Suppressor macrophage treated with lipopolysaccharide for 1 hour (primary cell): ENCODE measurements at places on chromosomes 7 and 10.

- DNase-seq: peak; percentile 58
Measured at GRCh38 chr7:22156205-22156604, 200.7 kb downstream of the RAPGEF5 start.

DNA sequence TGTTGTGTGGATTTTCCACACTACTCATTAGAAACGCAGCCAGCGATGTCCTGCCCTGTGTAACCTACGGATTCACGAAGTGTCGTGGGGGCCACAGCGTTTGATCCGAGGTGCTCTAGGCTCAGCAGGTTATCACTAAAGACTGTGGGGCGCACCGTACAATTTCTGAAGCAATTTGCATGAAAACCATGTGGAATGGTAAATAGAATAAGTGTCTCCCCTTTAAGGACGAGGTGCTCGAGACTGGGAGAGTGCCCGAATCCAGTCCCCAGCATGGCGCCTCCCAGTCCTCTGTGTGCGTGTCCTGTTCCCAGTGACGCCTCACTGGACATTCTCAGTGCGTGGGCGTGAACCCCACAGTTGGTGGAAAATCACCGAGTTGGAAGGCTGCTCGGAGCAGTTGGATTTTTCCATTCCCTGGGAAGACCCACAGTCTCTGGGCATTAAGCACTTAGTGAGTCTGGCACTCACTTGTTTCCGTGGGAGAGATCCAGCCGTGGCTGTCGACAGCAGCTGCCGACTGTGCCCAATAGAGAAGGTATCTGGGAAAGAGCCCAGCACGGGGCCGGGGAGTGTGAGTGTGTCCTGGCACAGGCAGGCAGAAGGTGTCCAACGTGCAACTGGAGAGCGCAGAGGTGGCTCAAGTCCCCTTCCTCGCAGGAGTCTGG, 37.0 kb downstream of the PFKP start:
- DNase-seq: no peak

DNA sequence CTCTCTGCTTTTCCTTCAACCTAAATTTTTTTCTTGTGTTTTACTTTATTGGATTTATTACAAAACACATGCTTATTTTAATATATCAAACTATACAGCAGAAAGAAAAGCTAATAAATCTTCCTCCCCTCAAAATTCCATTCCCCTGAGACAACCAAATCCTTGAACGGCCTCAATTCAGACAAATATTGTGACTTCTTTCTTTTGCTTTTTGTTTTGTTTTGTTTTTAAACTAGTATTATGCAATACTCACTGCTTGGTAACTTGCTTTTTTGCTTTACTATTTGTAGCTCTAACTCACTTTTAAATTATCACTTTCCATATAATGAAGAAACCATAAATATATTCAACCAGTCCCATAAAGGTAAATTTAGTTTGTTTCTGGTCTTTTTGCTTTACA, 59.4 kb upstream of the CDK1 start:
- no peak for DNase-seq

DNA sequence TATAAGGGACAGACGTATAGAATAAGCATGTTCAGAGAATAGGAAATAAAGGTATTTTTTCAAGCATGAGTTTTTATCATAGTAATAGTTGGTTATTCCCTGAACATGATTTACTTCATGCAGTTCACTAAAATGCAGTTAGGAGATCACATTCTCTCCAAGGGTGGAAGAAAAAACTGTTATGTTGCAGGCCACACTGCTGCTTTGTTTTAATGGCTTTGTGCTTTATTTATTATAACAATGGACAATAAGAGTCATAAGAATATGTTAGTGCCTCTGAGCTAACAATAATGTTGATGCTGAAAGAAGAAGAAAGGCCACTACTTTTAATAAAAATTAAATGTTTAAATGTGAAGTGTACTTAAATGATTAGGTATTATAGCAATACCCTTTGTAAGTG, 78.5 kb upstream of the GATAD1 start:
- DNase-seq: no peak

DNA sequence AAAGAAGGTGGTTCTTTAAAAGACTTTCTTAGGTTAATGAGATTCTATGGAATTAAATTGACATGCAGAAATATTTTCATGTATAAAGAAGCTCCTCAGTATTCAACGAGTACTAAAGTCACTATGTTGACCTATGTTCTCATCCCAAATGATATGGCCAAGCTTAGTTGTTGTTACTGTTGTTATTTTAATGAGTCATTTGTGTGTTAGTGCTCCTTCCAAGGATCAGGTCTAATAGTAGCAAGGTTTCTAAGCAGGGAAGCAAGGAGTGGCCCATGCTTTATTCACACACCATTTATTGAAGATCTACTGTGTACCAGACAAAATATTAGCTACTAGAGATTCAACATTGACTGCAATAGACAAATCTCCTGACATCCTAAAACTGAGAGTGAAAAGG, 41.9 kb downstream of the LRRN3 start:
- no peak for DNase-seq

DNA sequence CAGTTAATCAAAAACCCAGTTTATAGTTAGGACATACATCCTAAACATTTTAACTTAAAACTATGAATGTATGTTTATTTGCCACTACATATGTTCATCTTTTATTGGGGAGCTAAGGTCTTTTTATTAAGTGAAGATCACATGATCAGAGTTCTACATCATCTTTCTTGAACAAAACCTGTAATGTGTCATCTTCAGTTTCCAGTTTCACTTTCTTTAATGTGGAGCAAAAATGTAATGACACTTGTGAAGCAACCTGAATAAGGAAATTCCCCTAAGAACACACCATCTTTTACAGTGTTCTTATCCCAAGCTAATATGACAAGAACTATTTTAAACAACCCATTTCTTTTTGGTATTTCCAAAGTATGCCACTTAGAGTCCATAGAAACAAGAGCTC, 166.7 kb upstream of the BET1 start:
- peak; percentile 69 for DNase-seq

DNA sequence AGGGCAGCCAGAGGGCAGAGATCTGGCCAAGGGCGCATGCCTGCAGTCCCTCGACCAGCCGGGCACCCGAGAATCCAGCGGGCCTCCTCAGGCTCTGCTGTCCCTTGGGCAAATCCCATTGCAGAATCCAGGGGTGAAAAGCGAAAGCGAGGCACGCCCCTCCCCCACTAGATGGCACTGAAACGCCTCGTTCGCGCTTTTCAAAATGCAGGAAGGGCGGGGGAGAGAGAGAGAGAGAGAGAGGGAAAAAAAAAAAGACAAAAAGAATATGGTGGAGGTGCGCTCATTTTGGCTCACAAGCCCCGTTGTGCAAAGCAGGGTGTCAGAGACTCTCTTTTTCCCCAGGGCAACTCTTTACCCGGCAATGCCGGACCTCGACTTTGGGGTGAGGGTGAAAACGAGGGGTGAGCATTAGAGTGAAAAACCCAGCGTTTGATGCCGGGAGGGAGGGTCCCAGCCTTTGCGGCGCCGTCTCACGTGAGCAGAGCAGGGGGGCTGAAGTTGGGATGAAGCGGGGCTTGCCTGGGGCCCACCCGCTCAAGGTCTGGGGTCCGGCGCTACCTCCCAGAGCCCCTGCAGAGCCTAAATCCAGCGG, 2.5 kb upstream of the TMEM178B start:
- DNase-seq: peak; percentile 25

DNA sequence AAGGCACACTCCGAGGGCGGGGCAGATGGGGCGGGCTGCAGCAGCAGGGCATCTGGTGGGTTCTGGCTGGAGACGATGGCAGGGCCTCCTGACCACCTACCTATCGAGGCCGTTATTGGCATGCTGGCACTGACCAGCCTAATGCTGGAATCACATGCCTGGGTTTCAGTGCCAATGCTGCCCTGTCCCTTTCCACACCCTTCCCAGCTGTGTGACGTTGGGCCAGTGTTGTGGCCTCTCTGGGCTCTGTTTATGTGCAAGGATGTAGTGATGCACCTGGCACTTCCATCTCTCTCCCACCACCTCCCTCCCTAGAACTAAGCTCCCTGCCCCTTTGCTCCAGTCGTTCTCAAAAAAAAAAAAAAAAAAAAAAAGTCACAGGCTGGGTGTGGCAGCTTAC, 132.9 kb downstream of the ZMIZ1 start:
- DNase-seq: no peak

GRCh38 chr7:148962440-148962822, 65.9 kb downstream of the PDIA4 start:
- DNase-seq: no peak

DNA sequence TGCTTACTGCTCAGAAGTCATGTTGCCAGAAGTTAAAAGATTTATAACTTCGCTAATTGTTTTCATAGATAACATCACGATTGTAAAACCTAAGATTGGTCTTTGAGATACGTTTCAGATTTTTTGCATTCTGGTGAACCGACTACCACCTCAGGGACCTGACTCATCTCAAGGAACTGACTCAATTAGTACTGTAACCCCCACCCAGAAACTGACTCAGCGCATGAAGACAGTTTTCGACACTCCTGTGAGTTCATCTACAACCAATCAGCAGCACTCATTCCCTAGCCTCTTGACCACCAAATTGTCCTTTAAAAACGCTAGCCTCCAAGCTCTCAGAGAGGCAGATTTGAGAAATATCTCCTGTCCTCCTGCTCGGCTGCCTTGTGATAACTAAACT, 72.3 kb downstream of the ELMO1 start:
- peak; percentile 31 for DNase-seq

DNA sequence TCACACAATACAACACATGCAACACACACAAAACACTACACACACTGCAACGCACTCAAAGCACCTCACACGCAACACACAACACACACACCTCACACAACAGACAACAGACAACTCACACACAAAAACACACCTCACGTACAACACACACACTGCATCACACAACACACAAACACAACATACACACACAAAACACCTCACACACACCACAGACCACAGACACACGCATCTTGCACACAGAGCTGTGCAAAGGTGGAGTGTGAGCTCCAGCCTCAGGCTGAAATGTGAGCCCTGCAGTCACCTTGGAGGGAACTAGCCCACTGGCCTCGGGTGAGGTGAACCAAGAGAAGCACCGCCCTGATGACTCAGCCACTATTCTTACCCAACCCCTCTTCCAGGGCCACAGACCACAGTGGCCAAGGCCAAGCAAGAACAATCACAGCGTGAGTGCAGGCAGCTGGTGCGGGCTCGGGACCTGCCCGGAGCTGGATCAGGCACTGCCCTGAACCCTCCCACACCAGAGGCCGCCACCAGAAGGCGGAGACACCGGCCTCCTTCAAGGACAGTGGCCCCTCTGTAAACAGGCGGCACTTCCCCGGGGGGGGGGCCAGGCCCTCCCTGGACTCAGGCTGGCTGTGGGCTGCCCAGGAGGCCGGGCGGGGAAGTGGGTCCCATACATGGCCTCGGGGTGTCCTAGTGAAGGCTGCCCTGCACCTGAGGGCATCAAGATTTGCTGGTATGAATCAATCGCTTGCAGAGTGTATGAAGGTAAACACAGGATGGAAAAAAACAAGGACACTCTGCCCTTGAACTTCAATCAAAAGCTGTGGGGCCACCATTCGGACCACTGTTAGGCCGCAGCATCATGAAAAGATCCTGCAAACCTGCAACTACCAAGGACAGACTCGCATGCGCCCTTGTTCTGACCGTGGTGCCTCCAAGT, 106.7 kb downstream of the TNS3 start:
- DNase-seq: peak; percentile 93

- peak; percentile 98 for DNase-seq
Measured at GRCh38 chr7:44986218-44987053, 7.6 kb upstream of the MYO1G start.

DNA sequence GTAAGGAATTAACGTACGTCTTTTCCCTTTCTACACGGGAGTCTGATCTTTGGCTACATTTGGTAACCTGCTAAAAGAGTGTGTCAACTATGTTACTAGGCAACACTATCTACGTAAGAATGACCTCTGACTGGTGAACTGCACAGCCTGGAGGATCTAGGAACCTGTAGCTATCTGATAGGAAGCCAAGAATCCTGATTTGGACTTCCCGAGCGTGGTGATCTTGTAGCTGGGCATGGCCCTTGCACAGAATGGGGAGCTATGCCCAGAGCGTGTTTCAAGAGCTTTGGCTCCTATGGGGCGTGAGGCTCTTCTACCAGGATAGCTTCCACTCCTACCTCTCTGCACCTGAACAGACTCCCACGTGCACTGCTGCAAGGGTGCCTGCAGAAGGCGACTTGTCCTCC, 157.5 kb downstream of the TAX1BP1 start:
- no peak for DNase-seq

DNA sequence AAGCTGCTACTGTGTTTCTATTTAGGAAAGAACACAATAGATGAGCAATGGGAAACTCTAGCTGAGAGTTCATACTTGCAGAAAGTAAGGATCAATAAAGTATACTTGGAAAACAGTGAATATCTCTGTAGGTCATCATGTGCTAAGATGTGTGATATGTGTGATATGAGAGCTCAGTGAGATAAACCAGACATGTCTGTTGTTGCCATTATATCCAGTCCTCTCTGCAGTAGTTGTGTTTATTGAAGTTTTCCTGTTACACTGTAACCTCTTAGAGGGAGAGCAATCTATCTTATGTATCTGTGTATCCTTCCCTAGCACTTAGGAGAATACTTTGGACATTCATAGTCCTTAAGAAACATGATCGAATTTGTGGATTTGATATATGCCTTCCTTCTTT, 19.1 kb downstream of the TRUB1 start:
- DNase-seq: no peak

DNA sequence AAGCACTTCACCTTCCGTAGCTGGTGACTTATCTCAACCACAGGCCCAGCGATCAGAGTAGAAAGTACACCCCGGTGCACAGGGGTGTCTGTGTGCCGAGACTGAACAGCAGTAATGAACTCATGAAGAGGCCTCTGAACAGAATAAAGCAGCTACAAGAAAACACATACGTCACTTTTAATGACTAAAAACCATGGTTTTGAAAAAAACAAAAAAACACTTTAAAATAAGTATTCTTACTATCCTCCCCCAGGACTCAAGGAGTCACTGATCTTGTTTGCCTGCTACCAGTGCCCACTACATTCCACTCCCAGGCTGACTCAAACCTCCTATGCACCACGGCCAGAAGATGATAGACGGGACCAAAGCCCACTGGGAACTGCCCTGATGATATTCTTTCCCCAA, 53.8 kb downstream of the NCAPG2 start:
- DNase-seq: no peak

DNA sequence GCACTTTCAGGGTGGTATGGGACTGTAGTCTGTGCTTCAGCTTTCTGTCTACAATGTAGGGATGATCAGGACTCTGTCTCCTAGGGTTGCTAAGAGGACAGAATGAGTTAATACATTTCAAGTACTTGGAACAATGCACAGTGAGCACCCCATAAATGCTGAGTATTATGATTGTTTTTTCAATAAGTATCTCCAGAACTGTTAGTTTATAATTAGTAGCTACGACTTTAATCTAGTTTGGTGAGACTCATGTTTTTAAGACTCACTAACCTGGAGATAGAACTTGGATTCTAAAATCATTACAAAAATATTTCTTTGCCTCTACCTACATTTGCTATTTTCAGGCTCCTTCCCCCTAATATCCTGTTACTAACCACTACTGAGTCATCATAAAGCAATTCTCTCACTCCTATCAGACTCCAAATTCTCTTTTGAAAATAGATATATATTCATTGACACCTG, 95.3 kb downstream of the CPED1 start:
- no peak for DNase-seq
